Stimulated activated CD8-positive, alpha-beta memory T cell treated with anti-CD3 and anti-CD28 coated beads, Interleukin-4, amount 100 ng/mL, for 4 hours (primary cell): ENCODE measurements at places on chromosomes 12 and 14.
A peak's percentile ranks its signal among the peaks of the same experiment; 100 is the strongest.

DNA sequence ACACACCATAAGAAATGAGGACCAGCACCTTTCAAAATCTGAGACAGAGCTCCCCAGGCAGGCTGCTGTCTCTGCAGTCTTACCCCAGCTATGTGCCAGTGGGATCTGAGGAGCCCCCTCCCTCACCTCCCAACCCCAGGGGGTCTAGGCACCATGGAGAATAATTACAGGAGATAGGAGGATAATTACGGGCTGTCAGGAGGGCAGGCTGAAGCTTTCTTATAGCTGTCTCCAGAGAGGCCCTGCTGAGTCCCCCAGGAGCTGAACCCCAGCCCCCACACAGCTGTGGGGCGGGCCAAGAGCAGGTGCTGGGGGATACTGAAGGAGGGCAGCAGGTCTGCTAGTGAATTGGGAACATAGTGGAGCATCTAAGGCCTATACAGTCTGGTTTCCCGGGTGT, 6.8 kb downstream of the CPNE6 start:
- no peak for DNase-seq

DNA sequence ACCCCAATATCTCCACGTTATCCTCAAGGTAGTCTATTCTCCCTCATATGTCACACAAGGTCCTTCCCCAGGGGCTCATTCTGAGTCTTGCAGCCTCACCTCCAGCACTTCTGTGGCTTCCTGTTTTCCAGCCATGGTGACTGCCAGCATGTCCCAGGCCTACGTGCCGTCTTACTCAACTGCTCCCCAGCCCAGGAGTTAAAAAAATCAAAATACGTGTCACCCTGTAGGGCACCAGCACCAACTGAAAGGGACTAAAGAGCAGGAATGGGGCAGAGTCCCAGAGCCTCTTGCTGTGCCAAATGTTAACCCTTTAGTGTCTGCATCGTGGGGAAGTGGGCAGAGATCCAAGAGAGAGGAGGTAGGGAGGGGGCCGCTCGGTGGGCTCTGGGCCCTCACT, 37.0 kb upstream of the MED13L start:
- no peak for DNase-seq

DNA sequence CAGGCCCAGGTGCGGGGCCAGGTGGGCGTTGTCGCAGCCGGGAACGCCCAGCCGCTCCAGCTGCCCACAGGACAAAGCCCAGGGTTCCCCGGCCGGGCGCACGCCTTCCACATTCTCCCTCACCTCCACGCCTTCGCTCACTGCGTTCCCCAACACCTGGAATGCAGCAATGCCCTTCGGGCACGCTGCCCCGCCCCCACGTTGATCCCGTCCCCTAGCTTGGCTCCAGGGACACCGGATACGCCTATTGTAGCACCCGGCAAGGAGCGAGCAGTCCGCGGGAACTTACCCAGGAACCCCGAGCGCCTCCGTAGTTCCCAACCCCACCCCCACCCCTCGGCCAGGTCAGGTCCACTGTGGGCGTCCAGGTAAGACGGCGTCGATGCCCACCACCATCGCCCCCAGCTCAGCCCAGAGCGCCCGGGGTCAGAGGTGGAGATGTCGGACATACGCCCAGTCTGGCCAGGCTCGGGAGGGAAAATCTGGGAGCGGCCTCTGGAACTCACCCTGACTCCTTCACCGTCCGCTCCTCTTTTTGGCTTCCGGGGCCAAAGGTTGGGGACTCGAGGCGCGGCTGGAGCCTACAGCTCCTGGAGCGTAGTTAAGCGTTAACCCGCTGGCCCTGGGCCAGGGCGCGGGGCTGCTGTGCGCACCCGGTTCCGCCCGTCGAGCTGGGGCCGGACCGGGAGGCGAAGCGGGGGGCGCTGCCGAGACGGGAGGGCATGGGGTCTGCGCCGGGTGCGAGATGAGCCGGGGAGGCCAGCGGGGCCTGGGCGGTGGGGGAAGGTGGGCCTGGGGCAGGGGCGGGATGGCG, 594 bp upstream of the CEP170B start:
- DNase-seq, result no peak

GRCh38 chr12:109579639-109580038, 6.0 kb downstream of the MVK start:
- no peak for DNase-seq

- no peak for DNase-seq
These were observed 693.9 kb downstream of the MED13L start for GRCh38 chr12:115583591-115583990.

- no peak for DNase-seq
These were observed 9.4 kb upstream of the UNC119B start for GRCh38 chr12:120700886-120701285.

DNA sequence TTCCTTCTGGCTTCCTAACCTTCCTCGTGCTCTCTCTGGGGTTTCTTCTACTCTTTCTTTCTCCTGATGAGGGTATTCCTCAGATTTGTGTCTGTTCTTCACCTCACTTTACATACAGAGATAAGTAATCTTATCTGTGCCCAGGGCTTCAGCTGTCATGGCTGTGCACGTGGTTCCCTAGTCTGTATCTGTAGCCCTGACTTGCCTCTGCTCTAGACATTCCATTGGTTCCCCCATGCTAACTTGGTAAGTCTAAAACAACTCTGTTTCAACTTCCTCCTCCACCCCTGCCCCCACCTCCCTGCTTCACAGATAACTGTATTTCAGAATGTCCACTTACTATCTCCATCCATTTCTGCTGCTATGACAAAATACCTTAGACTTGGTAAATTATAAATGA, 10.8 kb downstream of the DIP2B start:
- DNase-seq, result no peak

GRCh38 chr14:65824285-65824977, 411.9 kb downstream of the FUT8 start:
- DNase-seq, result peak; percentile 12

DNA sequence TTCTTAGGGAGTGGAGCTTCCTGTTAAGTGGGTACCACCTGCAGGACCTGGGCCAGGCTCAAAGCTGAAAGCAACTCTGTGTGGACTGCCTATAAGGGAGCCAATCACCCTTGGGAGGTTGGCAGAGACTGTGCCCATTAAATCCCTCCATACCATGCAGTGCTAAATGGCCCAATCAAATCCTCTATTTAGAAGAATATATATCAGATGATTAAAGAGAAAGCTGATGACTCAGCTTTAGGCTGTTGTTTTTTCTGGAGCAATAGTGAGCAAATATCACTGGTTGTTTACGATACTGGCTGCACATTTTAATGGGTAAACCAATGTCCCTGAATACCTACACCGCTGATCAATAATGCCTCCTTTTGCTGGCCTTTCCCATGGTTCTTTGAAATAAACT, 101.3 kb downstream of the TMX1 start:
- DNase-seq, result no peak

- DNase-seq, result no peak
These were observed 46.7 kb downstream of the FOXN3 start for GRCh38 chr14:89370381-89370780.

GRCh38 chr14:72864712-72865365, 29.1 kb downstream of the DPF3 start:
- no peak for DNase-seq

GRCh38 chr12:52070185-52070925, 577 bp downstream of the ATG101 start:
- no peak for DNase-seq

DNA sequence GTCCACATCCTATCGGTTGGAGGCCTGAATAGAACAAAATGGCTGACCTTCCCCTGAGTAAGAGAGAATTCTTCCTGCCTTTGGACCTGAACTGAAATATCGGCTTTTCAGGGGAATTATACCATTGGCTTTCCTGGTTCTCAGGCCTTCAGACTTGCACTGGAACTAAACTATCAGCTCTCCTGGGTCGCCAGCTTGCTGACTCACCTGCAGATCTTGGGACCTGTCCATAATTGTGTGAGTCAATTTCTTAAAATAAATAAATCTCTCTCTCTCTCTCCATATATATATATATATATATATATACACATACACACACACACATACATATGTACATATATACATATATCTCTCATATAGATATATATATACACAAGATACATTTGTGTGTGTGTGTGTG, 41.6 kb downstream of the KCNK10 start:
- no peak for DNase-seq

- peak; percentile 60 for DNase-seq
These were observed 22.3 kb downstream of the GALNT6 start for GRCh38 chr12:51368640-51369517.

DNA sequence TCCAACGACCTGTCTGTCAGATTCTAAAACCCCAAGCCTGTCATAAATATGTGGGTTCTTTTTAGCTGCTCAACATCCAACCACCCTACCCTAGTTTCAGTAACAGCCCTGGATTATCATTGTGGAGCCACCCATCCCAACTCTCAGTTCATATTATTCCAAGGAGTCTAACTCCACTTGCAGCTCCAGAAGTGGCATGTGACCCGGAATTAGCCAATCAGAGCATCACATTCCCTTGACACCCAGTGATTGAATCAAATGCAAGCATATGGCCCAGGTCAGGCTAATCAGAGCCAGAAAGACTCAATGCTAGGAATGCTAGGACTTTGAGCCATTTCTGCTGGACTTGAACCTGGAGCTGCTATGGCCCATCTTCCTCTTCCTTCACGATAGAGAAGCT, 17.1 kb upstream of the HSP90B1 start:
- no peak for DNase-seq

- no peak for DNase-seq
These were observed 126.8 kb upstream of the NCOR2 start for GRCh38 chr12:124694250-124694649.

DNA sequence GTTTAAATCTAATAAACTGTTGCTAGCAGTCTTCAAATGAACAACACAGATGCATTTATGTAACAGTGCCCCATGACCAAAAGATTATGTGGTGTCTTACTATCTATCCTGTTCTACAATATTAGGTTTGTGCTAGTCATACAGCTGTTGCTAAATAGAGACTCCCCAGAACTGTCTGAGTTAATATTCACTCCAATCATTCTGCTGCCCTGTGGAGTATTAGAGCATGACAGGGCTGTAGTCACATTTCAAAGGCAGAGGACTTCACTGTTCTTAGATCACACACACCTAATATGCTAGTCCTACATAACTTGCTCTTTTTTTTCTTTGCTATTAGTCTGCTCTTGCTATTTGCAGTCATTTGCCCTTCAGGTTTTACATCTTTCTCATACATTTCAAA, 157.6 kb upstream of the MDGA2 start:
- no peak for DNase-seq

GRCh38 chr14:48738186-48738925, 847.8 kb downstream of the RPS29 start:
- DNase-seq, result no peak

GRCh38 chr12:92170050-92170449, 24.4 kb upstream of the BTG1 start:
- DNase-seq, result no peak

DNA sequence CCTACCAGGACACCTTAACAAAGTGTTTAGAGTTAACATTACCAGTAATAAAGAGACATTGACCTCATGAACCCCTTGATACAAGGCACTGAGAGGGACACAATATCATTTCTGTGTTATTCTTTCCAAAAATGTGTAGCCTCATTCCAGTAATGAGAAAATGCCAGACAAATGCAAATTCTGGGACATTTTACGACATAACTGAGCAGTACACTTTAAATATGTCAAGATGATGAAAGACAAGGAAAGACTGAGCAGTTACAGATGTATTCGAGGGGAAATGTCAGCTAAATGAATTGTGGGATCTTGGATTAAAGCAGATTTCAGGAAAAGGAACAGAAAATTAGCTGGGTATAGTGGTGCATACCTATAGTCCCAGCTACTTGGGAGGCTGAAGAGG, 255.6 kb downstream of the ERC1 start:
- no peak for DNase-seq

DNA sequence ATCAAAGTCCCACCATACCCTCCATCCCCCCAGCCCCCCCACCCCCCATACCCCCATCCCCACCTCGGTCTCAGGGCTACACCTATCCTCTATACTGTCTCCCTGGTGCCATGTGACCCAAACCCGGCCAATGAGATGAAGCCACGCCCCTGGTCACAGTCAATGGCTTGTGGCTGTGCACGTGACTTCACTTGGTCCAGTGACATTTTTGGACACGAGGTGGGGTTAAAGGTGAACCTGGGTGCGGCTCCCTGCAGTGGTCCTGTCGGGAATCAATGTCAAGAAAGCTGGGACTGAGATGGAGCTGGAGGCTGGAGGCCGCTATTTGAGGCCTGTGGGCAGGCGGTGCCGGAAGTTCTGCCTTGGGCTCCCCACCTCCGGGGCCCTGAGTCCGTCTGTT, 100.7 kb upstream of the MAP1LC3B2 start:
- DNase-seq, result no peak
